ENCODE measurements at places on chromosomes 3 and 15.

GRCh38 chr15:57355259-57355658 is 21.0 kb upstream of the CGNL1 start:
- no peak for DNase-seq
- H3K4me3 ChIP-seq: no peak overlapping the region
- H3K36me3 ChIP-seq: no peaks in the 10 kb centered on the region
- H3K27ac ChIP-seq: no peak overlapping the region
- H3K4me1 ChIP-seq: no peaks in the 10 kb centered on the region
- H3K27me3 ChIP-seq: no peaks in the 10 kb centered on the region

DNA sequence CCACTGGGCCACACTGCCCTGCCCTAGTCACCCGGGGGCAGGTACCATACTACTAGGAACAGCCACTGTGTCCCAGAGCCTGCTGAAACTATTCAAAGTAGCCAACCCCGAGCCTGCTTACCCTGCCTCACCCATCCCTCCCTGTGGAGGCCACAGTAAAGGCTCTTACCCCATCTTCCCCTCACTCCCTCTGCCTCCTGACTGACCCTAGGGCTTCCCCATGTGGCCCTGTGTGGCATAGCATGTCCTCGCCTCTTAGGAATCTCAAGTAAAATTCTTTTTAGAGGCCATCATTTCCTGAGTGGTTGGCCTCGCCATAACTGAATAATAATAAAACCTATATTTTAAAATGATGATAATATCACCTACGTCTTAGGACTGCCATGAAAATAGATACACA is 112.2 kb upstream of the SLC6A11 start:
- H3K4me1 ChIP-seq: no peaks in the 10 kb centered on the region
- H3K27me3 ChIP-seq: peaks cover 49% of the 10 kb centered on the region
- DNase-seq: no peak
- no peaks in the 10 kb centered on the region for H3K36me3 ChIP-seq
- H3K27ac ChIP-seq: no peak overlapping the region

- H3K27me3 ChIP-seq: no peaks in the 10 kb centered on the region
- no peaks in the 10 kb centered on the region for H3K4me1 ChIP-seq
- H3K4me3 ChIP-seq: no peak overlapping the region
- no peaks in the 10 kb centered on the region for H3K36me3 ChIP-seq
- DNase-seq: no peak
These were observed 282.5 kb upstream of the CNTN3 start for GRCh38 chr3:74897006-74897405.

- no peak for DNase-seq
- no peaks in the 10 kb centered on the region for H3K4me1 ChIP-seq
- H3K27ac ChIP-seq: no peak overlapping the region
- H3K36me3 ChIP-seq: peaks cover 5% of the 10 kb centered on the region
- H3K27me3 ChIP-seq: peaks cover 5% of the 10 kb centered on the region
These were observed 144.3 kb upstream of the MRPS22 start for GRCh38 chr3:139199421-139200010.

GRCh38 chr15:37220949-37221670 is 120.8 kb upstream of the MEIS2 start:
- H3K27me3 ChIP-seq: no peaks in the 10 kb centered on the region
- no peak for DNase-seq
- H3K27ac ChIP-seq: no peak overlapping the region
- no peak overlapping the region for H3K4me3 ChIP-seq
- no peaks in the 10 kb centered on the region for H3K36me3 ChIP-seq

DNA sequence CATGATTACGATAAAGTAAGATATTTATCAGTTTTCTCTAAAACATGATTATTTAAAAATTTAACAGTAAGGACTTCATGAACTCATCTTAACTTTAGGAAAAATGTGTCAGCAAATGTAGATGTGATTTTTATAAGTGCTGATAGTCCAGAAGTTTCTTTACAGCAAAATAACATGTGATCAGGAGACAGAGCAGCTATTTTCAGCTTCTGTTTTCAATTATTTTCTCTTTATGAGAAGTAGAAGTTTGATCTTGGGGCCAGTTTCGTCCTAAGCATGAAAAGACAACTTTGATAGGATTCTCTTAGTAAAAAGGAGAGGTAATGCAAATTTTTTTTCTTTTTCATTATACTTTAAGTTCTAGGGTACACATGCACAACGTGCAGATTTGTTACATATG is 96.5 kb upstream of the TSPAN3 start:
- no peak overlapping the region for H3K4me3 ChIP-seq
- peaks cover 29% of the 10 kb centered on the region for H3K4me1 ChIP-seq
- DNase-seq: no peak
- no peaks in the 10 kb centered on the region for H3K27me3 ChIP-seq

DNA sequence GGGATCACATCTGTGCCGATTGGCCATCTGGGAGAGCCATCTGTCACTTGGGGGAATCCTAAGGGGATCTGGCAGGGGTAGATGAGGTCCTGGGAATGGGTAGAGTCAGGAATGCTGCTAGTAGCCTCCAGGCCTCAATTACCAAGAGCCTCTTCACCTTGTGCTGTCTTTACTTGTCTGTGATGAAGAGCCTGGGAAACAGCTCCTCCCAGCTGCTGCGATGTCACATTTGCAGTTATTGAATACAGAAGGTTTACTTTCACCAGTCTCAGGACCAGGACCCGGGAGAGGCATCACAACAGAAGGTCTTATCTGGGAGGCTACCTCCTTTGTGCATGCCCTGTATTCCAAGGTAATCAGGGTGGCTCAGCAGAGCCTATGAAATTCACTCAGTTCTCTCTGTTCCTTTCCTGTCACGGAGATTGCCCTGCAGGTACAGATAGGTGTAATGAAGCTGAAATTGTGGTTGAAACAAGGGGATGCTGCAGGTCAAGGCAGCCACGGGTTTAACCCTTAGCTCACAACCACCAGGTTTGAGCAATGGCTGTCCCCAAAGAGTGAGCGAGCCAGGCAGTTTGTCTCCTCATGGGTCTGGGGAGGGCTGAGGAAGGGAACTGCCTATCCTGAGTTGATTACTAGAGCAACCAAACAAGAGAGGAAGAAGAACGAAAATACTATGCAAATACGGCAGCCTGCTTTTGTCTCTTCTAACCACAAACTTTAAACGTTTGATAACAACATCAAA is 298.9 kb upstream of the RORA start:
- no peaks in the 10 kb centered on the region for H3K4me1 ChIP-seq
- no peak for DNase-seq

DNA sequence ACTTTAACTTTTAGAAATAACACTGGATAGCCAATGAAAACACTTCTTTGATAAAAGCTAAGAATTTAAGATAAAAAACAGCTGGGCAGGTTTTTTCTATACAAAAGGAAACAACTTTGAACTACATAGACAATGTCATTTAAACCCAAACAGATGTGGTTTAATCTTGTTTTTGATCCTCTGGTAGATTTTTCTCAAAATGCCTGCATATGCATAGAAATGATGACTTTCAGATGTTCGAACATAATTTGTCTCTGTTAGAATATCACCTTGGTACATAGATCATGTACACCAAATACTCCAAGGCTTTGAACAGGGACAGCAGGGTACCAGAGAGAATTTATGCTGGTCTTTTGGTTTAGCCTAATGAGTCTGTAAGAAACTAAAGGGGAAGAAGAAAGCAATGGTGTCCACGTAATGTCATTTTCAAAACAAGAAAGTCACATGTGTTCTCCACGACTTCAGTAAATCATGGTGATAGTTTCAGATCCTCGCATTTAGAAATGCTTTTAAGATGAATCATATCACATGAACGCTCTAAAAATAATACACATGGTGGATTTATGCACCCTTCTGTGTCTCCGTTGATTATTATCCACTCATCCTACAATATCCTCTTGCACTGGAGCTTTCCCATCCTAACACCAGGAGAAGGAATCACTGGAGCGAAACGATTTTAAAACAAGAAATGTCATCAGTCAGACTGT is 160.1 kb upstream of the PDZRN3 start:
- H3K27ac ChIP-seq: no peak overlapping the region
- no peaks in the 10 kb centered on the region for H3K36me3 ChIP-seq
- H3K4me3 ChIP-seq: no peak overlapping the region
- no peak for DNase-seq
- H3K27me3 ChIP-seq: no peaks in the 10 kb centered on the region

DNA sequence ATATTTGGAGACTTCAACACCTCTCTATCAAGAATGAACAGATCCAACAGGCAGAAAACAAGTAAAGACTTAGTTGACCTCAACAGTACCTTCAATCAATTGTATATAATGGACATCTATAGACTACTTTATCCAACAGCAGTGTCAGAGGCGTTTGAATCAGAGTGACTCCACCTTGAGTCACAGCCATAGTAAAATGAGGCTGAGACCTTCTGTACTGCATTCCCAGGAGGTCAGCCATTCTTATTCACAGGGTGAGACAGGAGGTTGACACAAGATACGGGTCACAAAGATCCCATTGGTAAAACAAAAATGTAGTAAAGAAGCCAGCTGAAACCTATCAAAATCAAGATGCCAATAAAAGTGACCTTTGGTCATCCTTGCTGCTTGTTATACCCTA is 299.8 kb downstream of the CNTN3 start:
- H3K4me3 ChIP-seq: no peak overlapping the region
- H3K36me3 ChIP-seq: peaks cover 13% of the 10 kb centered on the region
- no peaks in the 10 kb centered on the region for H3K4me1 ChIP-seq
- DNase-seq: no peak

GRCh38 chr3:16369276-16369675 is 104.3 kb downstream of the OXNAD1 start:
- no peak overlapping the region for H3K27ac ChIP-seq
- no peak overlapping the region for H3K4me3 ChIP-seq
- peaks cover 32% of the 10 kb centered on the region for H3K36me3 ChIP-seq
- H3K4me1 ChIP-seq: peaks cover 55% of the 10 kb centered on the region
- DNase-seq: no peak

GRCh38 chr3:108569336-108569735 is 19.9 kb downstream of the CIP2A start:
- no peak for DNase-seq
- no peak overlapping the region for H3K4me3 ChIP-seq
- no peaks in the 10 kb centered on the region for H3K4me1 ChIP-seq
- H3K27me3 ChIP-seq: no peaks in the 10 kb centered on the region

GRCh38 chr3:172853921-172854666 is 103.6 kb downstream of the ECT2 start:
- no peak overlapping the region for H3K27ac ChIP-seq
- H3K4me3 ChIP-seq: no peak overlapping the region
- peaks cover 11% of the 10 kb centered on the region for H3K27me3 ChIP-seq
- no peaks in the 10 kb centered on the region for H3K36me3 ChIP-seq
- H3K4me1 ChIP-seq: no peaks in the 10 kb centered on the region

- H3K36me3 ChIP-seq: no peaks in the 10 kb centered on the region
- DNase-seq: no peak
- H3K4me1 ChIP-seq: no peaks in the 10 kb centered on the region
- peak overlapping the region; percentile 19 for H3K4me3 ChIP-seq
- H3K27ac ChIP-seq: no peak overlapping the region
These were observed 203.3 kb downstream of the FEZF2 start for GRCh38 chr3:62169906-62170660.

- H3K27ac ChIP-seq: peak overlapping the region; percentile 5
- H3K36me3 ChIP-seq: no peaks in the 10 kb centered on the region
- peaks cover 68% of the 10 kb centered on the region for H3K4me1 ChIP-seq
- no peak for DNase-seq
These were observed 55.2 kb downstream of the TBL1XR1 start for GRCh38 chr3:177141899-177142646.

GRCh38 chr15:26145796-26146195 is 282.7 kb upstream of the ATP10A start:
- no peak overlapping the region for H3K4me3 ChIP-seq
- H3K27ac ChIP-seq: no peak overlapping the region
- no peak for DNase-seq
- no peaks in the 10 kb centered on the region for H3K4me1 ChIP-seq

DNA sequence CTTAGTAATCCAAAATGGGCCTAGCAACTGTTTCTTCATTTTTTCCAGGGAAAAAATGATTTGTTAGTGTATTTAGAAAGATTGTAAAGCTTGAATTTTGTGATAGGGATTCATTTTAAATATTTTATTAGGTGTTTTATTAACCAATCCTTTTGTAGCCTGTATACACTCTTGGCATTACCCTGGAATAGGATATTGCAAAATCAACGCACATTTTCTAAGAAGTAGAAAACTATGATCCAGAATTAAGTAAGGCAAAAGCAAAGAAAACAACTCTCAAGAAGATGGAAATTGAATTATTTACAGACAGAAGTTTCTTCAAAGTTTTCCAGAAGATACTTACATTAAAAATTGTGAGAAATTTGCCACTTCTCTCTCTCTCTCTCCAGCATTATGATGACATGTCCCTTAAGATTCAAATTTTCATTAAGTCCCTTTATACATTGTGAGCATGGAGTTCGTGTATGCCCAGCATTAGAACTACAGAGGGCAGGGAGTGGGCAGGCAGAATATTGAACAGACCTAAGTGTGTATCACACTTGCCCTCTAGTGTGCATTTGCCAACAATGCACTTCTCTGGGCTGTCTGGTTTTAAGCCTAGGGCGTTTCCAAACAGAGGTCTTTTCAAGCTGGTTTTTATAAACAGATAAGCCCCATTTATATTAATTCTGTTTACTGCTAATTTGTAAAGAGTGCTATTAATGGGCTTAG is 28.5 kb upstream of the CMSS1 start:
- no peaks in the 10 kb centered on the region for H3K4me1 ChIP-seq
- DNase-seq: no peak
- peaks cover 37% of the 10 kb centered on the region for H3K27me3 ChIP-seq
- no peak overlapping the region for H3K4me3 ChIP-seq
- H3K36me3 ChIP-seq: no peaks in the 10 kb centered on the region

DNA sequence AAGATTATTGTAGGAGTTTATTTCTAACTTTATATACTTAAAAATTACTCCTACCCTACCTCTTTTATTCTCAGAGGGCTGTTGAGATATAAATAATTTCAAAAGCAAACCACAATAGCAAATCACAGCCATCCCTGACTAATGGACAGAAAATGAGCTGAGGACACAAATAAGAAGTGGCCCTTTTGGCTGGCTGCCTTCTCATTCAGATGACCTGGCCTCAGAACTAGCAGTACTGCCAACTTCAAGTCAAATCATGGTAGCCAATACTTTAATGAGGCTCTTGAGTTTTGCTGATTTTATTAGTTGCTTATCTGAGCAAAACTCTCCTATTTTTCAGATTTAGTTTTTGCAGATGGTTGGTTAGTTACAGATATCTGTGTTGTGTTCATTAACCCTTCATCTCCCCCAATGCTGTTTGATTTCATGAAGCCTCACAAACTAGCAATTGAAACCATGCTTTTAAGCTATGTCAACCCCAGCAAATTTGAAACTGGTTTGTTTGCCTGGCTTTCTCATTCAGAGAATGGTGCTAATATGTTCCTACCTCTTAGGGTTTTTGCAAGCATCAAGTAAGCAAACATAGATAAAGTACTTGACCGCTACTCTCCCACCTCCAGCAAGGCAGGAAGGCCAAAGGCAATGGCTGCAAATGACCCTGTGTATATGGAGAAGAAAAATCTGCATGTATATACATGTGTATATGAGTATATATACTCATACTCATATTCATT is 73.4 kb upstream of the HACD2 start:
- no peaks in the 10 kb centered on the region for H3K36me3 ChIP-seq
- H3K4me3 ChIP-seq: no peak overlapping the region
- no peak overlapping the region for H3K27ac ChIP-seq

- H3K4me3 ChIP-seq: no peak overlapping the region
- H3K36me3 ChIP-seq: no peaks in the 10 kb centered on the region
- peak; percentile 26 for DNase-seq
- peak overlapping the region; percentile 47 for H3K27ac ChIP-seq
- H3K27me3 ChIP-seq: no peaks in the 10 kb centered on the region
- H3K4me1 ChIP-seq: peaks cover 25% of the 10 kb centered on the region
These were observed 34.5 kb downstream of the PSTPIP1 start for GRCh38 chr15:77029166-77030047.

- no peak overlapping the region for H3K4me3 ChIP-seq
- no peak for DNase-seq
- peaks cover 6% of the 10 kb centered on the region for H3K27me3 ChIP-seq
- no peaks in the 10 kb centered on the region for H3K36me3 ChIP-seq
- no peak overlapping the region for H3K27ac ChIP-seq
These were observed 35.7 kb upstream of the LCTL start for GRCh38 chr15:66601521-66601920.

Measured in natural killer cell treated with Interleukin-12 subunit alpha and Interleukin-12 subunit beta and Interleukin-15 and Interleukin-18, amount 100 ng/mL, for 72 hours (primary cell).